Activated B cell treated with CpG ODN at 0.5 μM for 24 hours (primary cell): ENCODE measurements at places on chromosomes 7 and 10.

GRCh38 chr7:112020800-112021199 is 185.4 kb downstream of the DOCK4 start:
- peaks cover 5% of the 10 kb centered on the region for H3K27me3 ChIP-seq
- no peak for DNase-seq
- H3K36me3 ChIP-seq = no peaks in the 10 kb centered on the region
- no peak overlapping the region for H3K27ac ChIP-seq
- H3K4me3 ChIP-seq = no peak overlapping the region

DNA sequence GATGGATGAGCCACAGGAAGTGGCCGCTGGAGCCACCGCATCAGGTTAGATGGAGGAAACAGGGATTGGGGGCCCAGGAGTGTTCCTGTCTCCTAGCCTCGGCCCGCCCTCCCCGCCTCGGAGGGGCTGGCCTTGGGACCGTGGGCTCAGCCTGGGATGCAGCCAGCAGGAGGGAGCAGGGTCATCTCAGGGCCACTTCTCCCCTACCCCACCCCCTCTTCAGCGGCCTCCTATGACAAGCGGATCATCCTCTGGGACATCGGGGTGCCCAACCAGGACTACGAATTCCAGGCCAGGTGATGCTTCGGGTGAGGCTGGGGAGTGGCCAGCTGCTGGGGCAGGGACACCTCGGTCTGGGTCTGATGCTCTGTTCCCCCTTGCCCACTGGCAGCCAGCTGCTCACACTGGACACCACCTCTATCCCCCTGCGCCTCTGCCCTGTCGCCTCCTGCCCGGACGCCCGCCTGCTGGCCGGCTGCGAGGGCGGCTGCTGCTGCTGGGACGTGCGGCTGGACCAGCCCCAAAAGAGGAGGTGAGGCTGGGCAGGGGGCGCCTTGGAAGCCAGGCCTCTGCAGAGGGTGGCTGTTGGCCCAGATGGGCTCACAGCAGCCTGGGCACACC is 4.7 kb downstream of the LRWD1 start:
- DNase-seq = no peak
- peaks cover 38% of the 10 kb centered on the region for H3K36me3 ChIP-seq
- no peak overlapping the region for H3K4me3 ChIP-seq
- no peak overlapping the region for H3K27ac ChIP-seq
- no peaks in the 10 kb centered on the region for H3K27me3 ChIP-seq

GRCh38 chr10:73359492-73359891 is 828 bp upstream of the CFAP70 start:
- no peak overlapping the region for H3K4me3 ChIP-seq
- H3K27me3 ChIP-seq = peaks cover 2% of the 10 kb centered on the region
- H3K27ac ChIP-seq = no peak overlapping the region
- H3K4me1 ChIP-seq = peaks cover 14% of the 10 kb centered on the region
- peaks cover 10% of the 10 kb centered on the region for H3K36me3 ChIP-seq
- no peak for DNase-seq

DNA sequence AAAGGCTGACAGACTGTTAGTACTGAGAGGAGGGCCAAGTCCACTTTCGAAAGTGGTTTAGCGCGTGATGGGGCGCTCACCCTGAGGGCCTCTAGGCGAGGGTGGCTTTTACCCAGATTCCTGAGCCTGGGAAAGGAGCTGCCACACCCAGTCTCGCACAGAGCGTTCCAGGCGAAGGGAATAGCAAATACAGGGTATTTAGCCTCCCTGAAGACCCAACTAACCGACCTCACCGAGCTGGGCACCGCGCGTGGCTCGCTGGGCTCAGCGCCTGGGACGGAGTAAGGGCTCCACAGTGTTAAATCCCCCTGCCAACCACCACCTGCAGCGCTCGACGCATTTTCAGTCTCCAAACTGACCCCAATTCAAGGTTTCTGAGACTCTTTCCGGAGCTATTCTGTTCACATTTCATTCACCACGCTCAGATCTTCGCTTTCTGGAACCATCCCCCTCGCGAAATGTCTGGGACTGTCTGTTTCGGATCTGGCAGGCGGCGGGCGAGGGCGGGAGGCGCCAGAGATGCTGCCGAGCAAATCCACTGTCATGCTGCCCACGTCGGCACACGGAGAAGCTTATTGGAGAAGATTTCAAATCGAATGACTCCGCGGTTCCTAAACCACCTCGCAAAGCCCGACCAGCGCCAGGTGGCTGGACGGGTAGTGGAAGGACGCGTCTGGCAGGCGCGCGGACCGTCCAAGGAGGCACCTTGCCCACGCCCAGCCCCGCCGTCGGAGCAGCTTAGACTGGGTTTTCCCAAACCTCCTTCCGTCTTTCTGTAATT is 1.4 kb upstream of the OSBPL3 start:
- DNase-seq = peak; percentile 46
- no peaks in the 10 kb centered on the region for H3K27me3 ChIP-seq
- peaks cover 44% of the 10 kb centered on the region for H3K4me1 ChIP-seq
- peak overlapping the region; percentile 64 for H3K27ac ChIP-seq

DNA sequence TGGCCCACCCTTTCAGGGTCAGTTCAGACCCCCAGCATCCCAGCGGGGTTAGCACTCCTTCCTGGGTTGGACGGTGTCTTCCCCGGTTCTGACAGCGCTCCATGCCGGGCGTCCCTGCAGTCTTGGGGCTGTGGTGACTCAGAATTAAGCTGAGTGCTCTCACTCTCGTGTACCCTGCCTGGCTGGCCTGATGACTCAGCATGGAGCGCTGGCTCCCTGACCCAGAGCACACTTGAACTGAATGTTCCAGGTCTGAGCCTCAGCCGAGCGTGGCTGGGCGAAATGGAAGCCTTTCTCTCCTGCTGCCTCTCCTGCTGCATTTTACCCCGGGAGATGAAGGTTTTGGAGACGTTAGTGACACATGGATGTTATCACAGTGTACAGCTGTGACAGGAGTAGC is 7.1 kb downstream of the BAG3 start:
- no peak for DNase-seq
- H3K27me3 ChIP-seq = no peaks in the 10 kb centered on the region
- H3K4me1 ChIP-seq = peaks cover under 1% of the 10 kb centered on the region
- H3K36me3 ChIP-seq = no peaks in the 10 kb centered on the region

DNA sequence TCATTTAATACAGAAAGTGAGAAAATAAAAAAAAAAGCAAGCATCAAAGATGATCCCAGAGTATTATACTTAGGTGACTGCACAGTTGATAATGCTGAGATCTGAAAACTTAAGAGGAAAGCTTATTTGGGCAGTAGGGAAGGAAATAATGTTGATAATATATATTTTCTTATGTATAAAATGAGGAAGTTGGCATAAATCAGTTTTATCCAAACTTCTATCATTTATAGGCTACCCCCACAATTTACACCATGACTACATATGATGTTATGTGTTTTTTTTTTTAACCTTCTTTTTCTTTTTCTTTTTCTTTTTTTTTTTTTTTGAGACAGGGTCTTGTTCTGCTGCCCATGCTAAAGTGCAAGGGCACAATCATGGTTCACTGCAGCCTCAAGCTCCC is 108.2 kb upstream of the PLXDC2 start:
- no peaks in the 10 kb centered on the region for H3K4me1 ChIP-seq
- no peak overlapping the region for H3K27ac ChIP-seq
- DNase-seq = no peak
